ENCODE measurements at places on chromosomes 3 and 15.

GRCh38 chr3:45923755-45924154 lies 19.5 kb upstream of the CXCR6 start:
- no peak for DNase-seq

DNA sequence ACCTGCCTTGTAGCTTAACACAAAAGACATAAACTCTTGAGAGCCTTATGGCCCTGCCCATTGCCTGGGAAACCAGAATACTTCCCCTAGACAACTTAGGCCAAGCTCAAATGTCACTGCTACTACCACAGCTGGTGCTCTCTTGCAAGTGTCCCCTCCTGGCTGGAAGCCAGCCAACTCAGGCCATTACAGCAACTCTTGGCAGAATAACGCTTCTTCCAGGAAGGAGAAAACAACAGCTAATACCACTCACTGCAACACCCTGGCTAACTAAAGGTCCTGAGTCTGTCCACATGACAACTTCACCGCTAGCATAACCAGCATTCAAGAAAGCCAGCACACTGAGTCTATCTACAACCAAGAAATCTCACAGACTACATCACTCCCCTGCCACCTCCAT lies 5.1 kb upstream of the B4GALT4 start:
- DNase-seq, result no peak

DNA sequence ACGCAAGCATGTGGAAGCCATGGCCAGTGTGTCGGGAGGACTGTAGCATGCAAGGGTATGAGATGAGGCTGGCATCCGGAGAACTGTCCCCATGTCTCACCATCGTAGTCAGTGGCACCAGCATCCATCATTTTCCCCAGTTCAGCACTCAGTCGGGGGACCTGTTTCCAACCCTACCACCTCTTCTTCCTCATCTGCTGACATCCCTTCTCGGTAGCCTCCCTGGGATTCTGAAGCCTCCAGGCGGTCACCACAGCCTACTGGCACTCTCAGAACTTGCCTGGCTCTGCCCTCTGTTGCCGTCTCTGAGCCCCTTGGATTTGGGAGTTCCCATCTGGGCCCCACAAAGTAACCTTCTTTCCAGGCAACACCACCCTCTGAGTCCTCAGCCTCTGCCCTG lies 131.1 kb upstream of the ABHD17C start:
- DNase-seq, result no peak

DNA sequence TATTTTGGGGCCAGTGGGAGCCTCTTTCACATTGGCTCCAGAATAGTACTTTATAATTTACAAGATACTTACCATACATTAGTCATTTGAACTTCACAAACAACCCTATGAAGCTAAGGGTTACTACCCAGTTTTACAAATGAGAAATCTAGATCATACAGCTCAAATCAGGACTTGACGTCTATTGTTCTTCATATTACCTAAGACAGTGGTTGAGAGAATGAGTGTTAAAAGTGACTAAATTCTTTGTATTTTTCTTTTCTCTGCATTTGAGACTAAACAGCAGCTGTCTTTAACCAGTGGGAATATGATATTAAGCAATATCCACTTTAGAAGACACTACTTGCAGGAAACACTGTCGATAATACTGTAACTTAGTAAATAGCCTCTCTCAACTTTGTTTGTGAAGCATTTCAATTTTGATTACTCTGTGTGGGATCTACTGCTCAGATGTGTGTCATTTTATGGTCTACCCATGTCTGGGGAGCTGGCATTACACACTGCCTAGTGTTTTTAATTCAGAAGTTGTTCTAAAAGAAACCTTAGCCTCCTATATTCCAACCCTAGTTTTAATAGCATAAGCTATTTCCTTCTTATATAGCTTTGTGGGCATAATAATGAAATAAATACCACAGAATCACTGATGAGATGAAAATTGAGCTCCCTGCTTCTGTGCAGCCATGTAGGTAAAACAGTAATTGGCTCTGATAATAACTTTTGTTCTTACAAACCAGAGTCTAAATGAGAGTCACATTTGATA lies 45.9 kb downstream of the IQCH start:
- DNase-seq, result no peak

GRCh38 chr3:137035631-137036030 lies 77.8 kb downstream of the IL20RB start:
- no peak for DNase-seq

DNA sequence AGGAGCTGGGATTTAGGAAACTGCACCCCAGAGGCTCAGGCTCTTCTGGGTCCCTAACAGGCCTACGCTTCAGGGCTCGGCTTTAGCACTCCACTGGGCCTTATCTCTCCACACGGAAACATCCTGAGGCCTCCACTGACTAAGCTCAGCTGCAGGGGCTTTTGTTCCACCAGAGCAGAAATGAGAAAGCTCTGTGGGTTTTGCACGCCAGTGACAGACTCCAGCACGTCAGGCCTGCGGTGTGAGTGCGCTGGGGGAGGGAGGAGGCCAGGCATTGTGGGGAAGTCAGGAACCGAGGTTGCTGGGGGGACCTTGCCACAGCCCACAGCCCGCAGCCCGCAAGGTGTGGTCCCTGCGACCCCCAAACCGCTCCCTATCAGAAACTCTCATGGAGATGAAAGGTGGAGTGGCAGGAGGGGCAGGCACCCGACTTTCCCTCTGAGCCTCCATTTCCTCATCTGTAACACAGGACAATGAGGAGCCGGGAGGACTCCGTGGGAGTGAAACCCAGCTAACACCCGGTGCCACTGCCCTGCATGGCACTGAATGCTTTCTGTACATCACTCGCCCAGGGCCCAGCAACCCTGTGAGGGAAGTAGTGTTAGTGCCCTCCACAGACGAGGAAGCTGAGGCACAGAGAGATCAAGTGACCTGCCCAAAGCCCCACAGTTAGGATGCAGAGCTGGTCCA lies 106.5 kb downstream of the TPRA1 start:
- DNase-seq, result no peak

- no peak for DNase-seq
These were observed 243.9 kb downstream of the FAM43A start for GRCh38 chr3:194929578-194929960.

GRCh38 chr3:41364736-41365135 lies 165.4 kb downstream of the CTNNB1 start:
- DNase-seq, result no peak

GRCh38 chr15:42206406-42206805 lies 1.7 kb downstream of the VPS39 start:
- no peak for DNase-seq

DNA sequence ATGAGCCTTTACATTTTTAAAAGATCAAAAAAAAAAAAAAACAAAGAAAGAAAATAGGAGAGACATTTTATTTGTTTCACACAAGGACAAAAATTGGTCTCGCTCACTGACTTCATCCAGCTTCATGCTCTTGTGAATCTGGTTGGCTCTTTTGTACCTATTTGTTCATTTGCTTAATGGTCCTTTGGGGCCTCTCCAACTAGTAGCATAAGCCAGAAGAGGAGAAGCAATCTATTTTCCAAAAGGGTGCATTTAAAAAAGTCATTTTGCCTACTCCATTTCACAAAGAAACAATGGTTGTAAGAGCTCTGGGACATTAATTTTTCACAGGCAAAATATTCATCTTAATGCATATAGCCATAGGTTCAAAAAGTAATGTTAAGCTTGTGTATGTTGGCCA lies 168.3 kb upstream of the ADAMTS9 start:
- no peak for DNase-seq

GRCh38 chr3:55190331-55190730 lies 262.5 kb upstream of the LRTM1 start:
- no peak for DNase-seq

- DNase-seq, result no peak
These were observed 1.9 kb downstream of the LOXL1 start for GRCh38 chr15:73928241-73928579.

DNA sequence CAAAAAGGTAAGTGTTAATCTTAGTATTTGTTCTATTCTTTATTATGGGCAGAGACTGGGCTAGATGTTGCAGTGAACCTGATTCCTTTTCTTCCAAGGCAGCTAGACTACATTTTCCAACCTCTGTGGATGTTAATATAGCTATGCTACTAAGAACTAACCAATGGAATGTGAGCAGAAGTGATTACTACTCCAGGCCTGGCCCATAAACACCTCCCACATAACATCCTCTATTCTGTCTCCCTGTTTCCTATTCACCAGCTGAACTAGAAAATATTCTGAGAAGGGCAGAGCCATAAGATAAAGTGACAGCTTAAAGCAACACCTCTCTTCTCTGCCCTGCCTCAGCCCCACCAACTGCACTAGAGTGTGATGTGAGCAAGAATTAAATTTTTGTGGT lies 29.4 kb downstream of the CD200R1L start:
- DNase-seq, result no peak

DNA sequence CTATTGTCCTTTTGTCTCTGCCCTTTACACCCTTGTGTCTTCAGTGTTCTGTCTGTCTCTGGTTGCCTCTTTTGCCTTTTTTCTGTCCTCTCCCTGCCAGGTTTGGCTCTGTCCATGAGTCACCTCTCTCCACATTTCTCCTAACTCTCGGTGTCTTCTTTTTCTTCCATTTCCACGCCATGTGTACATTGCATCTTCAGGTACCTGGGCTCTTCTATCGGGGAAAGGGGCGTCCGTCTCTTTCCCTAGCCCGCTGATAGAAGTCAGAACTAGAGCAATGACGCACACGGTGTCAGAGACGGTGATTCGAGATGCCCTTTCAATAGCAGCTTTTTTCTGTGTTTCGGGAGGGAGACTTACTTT lies 641 bp downstream of the OPA1 start:
- DNase-seq, result no peak

GRCh38 chr3:117170094-117170493 lies 460.5 kb downstream of the TUSC7 start:
- no peak for DNase-seq

- DNase-seq, result no peak
These were observed 60.0 kb downstream of the GAP43 start for GRCh38 chr3:115683305-115683704.

GRCh38 chr15:73821181-73821580 lies 52.2 kb upstream of the TBC1D21 start:
- no peak for DNase-seq

DNA sequence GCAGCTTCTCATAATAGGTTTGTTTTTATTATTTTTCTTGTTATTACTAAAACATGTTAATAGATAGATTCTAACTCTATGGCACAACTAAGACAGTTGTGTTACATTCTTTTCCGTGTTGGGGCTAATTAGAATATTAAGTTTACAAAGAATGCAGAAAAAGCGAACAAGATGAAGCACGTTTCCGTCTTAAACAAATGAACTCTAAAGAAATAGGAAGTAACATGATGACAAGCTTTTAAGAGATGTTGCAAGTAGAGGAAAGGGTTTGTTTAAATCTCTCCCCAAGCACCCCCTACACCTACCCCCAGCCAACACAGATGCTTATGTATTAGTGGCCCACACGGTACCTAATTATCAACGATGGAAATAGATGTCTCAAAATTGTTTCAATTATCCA lies 207.1 kb downstream of the TP63 start:
- DNase-seq, result no peak

DNA sequence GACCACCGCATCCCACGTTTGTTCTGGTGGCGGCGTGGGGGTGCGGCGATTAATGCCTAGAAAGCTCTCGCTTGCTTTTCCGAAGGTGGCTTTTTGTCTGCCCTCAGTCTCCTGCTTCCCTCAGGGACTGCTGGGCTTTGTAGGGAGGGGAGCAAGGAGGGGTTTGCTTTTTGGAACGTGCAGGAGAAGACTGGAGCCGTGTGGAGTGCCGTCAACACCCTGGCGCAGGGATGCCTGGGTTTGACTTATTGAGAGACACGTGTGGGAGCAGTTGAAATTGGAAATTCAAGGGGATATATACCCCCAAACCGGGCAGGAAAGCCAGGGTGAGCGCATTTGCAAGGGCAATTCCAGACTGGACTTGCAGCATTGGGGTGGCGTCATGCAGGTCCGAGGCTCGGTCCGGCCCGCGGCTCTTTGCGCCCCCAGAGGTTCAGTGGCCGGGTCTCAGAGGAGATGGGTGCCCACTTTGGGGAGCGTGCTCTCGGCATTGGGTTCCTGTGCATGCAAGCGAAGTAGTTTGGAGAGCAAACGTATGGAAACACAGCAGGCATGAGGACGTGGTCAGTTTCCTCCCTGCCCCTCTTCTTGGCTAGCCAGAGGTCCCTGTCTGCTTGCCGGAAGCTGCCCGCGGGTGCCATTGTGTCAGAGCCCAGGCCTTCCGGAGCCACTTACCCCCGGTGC lies 2.1 kb downstream of the EPHB1 start:
- no peak for DNase-seq

DNA sequence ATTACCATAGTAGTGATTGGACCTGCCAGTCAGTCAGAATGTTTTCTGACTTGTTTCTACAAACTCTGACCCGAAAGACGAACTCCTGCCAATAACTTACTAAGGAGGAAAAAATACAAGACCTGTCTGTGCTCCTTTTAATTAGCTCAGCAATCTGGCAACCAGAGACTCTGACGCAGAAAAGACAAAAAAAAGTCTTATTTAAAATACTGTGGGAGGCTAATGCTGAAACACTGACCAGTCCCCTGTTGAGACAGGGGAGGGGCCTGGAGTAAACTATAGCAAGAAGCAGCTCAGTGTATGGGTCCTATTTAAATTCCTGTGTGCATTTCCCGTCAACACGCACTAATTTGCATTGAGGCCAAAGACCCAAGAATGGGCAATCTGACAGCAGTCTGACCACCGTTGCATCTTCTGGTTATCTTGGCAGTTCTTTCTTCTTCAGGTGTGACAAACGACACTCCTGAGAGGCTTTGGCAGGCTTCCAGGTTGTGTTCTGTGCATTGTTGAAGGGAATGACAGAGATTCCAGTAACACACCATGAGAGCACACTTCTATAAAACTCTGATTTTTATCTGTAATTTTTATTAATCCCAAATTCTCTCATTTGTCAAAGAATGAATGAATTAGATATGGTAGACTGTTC lies 1114.3 kb downstream of the IGSF11 start:
- DNase-seq, result no peak

GRCh38 chr3:86147119-86147518 lies 843.8 kb downstream of the VGLL3 start:
- DNase-seq, result no peak

- DNase-seq, result no peak
These were observed 3.3 kb upstream of the ALAS1 start for GRCh38 chr3:52194485-52195290.

DNA sequence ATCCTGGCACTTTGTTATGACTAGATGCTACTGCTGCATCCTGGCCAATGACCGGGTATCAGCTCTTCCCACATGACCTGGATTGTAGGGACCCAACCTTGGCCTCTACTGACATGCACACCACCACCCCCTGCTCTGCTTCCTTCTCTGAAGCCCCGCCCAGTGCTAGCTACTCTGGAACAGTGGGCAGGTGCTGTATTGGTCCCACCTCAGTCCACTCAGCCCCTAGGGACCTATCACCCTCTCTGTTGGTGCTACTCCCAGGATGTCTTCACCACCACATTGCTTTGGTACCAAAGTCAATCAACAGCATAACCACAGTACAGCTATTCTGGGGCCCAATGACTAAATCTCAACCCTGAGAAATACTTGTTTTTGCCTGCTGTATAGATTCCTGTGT lies 170.2 kb upstream of the PRICKLE2 start:
- no peak for DNase-seq
